ENCODE measurements at places on chromosomes 5 and 9.

DNA sequence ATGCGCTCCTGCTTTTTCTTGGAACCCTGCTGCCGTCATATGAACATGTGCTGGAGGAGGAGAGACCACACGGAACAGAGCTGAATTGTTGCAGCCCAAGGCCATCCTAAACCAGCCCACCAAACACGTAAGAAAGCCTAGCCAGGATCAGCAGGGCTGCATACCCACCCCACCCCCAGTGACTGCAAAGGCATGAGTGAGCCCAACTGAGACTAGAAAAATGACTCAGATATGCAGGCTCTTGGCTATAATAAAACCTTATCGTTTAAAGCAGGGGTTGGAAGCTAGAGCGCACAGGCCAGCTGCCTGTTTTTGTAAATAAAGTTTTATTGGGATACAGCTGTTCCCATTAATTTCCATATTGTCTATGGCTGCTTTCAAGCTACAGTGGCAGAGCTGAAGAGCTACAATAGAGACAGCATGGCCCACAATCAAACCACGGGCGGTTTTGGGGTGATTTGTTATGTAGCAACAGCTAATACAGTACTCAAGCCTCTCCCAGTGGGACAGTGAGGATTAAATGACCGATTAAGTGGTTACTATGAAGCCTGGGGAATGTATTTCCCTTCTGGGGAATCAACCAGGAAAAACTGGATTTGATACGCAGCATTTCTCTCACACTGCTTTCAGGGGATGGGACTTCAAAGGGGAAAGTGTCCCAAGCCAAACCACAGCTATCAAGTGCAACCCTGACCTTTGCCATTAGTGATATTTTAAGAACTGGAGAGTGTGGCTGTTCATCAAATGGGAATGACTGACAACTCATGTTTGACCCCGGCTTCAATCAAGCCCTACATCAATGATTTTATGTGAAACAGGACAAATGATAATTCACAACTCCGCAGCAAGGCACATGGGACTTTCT lies 6.3 kb downstream of the SHB start:
- DNase-seq = no peak

DNA sequence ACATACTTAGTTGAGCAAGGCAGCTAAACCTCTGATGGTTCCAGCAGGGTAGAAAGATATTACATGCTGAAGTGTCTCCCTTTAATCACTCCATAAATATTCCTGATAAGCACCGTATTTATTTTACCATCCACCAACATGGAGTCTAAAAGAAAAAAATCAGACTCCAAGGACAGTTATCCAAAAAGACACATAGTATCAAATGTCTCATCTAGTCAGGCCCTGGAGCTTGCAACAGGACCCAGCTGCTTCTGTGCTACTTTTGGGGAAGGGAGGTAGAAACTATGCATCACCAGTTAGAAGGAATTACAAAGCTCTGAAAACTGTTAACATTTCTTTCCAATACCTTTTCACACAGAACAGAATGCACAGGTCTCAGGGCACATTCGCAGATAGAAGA lies 88.1 kb downstream of the S1PR3 start:
- no peak for DNase-seq

GRCh38 chr5:54889826-54890225 lies 95.6 kb downstream of the ESM1 start:
- DNase-seq = no peak

GRCh38 chr5:154989626-154990025 lies 23.9 kb upstream of the KIF4B start:
- DNase-seq = no peak

DNA sequence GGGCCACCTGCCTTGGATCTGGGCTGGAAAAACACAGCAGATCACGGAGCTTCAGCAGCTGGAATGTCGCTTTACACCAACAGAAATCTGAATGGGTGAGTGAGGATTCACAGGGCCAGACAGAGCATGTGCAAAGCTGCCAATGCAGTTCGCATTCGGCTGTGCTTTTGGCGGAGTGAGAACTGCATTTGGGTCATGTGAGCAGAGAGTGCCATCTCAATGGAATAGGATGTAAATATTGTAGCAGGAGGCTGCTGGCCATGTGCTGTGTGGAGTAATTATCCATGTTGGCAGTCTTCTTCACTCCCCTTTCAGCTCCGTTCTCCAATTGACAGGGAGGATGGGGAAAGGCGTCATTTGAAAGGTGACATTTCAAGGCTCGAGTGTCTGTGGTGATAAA lies at the start of gene ANKRD55:
TSS of gene ANKRD55 (minus strand) at position 101 of the 400 bp plus-strand sequence. CDS start 417 bp downstream, outside the sequence.
- DNase-seq = no peak

DNA sequence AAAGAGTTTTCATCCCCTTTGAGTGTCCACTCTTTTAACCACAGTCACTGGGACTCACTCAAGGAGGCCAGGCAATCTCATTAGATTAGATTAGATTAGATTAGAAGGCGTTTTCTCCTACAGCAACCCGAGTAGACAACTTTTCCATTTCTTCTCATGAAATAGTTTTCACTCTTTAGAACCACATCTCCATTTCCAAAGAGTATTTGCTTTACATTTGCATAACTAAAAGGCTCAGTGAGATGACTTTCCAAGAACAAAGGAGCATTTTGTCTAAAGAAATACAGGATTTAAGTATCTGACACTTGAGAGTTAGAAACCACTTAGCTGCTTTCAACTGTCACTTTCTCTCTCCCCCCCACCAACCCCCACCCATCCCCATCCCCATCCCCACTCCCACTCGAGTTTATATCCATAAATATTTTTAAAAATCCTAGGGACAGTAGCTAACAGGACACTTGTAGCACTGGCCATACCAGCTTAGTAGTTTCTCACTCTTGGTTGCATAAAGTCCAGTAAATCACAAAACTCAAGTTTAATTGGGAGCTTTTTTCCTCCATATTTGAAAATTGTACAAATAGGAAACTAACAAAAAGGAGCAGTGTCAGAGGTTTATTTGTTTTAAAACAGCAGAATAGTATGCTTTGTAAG lies 2202.9 kb upstream of the WWC1 start:
- no peak for DNase-seq

- no peak for DNase-seq
Observed at GRCh38 chr5:154972476-154973080, 31.7 kb downstream of the MRPL22 start.

DNA sequence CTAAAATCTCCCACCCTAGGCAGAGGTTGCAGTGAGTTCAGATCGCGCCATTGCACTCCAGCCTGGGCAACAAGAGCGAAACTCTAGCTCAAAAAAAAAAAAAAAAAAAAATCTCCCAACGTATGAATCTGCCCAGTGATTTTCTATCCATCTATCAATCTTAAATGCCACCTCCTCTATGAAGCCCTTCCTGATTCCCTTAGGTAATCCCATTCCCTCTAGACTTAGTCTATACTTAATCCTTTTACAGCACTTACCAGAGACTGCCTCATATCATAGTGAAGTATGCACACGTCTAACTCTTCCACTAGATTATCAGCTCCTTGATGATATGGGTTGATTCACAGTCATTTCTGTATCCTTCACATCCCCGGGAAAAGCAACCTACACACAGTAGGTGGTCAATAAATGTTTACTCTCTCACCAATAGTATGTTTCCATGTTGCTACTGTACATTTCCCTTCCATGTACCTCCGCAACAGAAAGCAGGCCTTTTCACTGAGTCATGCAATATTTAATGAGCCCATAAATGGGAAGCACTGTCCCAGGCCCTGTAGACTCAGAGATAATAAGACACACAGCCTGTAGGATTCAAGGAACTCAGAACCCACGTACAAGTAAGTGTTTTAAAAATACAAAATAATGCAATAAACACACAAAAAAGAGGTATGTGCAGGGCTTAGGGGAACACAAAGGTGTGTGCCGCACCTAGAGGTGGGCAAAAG lies 1.2 kb downstream of the DROSHA start:
- DNase-seq = no peak

GRCh38 chr5:34775886-34776285 lies 63.1 kb upstream of the TTC23L start:
- DNase-seq = no peak

DNA sequence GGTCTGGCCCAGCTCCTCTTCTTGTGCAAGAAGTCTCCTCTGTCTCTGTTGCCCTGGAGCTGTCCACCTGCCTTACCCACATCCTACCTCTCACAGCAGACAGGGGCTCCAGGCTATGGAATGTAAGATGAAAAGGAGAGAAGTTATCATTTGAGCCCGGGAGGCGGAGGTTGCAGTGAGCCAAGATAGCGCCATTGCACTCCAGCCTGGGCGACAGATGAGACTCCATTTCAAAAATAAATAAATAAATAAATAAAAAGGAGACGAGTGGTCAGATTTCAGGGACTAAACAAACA lies 37.5 kb upstream of the DENND4C start:
- no peak for DNase-seq

GRCh38 chr5:91499943-91500531 lies 116.9 kb upstream of the ARRDC3 start:
- no peak for DNase-seq

All from stimulated activated CD4-positive, alpha-beta T cell treated with anti-CD3 and anti-CD28 coated beads, Interleukin-1b, Interleukin-23, amount 100 ng/mL, for 1 hour (primary cell).